Caco-2 (cell line): ENCODE measurements at places on chromosomes 12 and 14. TPM values are rescaled to one million over a fixed set of nuclear protein-coding genes. Genes with fewer than 3 reads are reported as not detected.

The DACT1 gene
- total RNA-seq: 0.23 and 0.74 TPM in 2 replicates

GRCh38 chr12:8590842-8591545 is 21.7 kb downstream of the AICDA start:
- DNase-seq: peak; percentile 45

The PLEKHD1 gene
- 0.42 and 0.50 TPM in 2 replicates for total RNA-seq

- no peak for DNase-seq
Measured at GRCh38 chr12:132336451-132337413, 7.3 kb upstream of the GALNT9 start.

The SPTLC2 gene
- 45.8 and 49.6 TPM in 2 replicates for total RNA-seq

DNA sequence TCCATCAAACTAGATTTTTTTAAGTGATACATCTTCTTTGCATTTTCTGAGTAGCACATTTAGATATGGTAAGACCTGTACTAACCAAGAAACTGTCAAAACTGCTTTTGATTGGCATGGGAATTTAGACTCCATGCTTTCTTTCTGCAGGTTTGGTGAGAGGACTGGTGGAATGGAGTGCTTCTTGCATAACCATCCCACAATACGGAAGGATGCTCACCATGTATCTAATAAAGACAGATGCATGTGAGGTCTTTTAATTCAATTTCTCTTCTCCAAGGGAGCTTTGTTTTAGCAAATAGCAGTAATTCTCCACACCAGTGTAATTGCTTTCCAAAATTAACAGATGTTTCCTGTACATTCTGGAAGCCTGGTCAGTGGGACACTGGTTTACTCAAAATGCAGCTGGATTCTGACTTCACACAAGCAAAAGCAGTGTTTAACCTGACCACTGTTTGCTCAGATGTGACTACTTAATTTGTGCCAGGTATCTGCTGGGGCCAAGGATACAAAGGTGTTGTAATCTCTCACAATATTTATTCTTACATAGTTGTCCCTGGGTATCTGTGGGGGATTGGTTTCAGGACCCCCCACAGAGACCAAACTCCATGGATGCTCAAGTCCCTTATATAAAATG is 26.1 kb downstream of the FGD6 start:
- DNase-seq: no peak

- no peak for DNase-seq
Measured at GRCh38 chr14:69096246-69096645, 56.7 kb downstream of the DCAF5 start.

DNA sequence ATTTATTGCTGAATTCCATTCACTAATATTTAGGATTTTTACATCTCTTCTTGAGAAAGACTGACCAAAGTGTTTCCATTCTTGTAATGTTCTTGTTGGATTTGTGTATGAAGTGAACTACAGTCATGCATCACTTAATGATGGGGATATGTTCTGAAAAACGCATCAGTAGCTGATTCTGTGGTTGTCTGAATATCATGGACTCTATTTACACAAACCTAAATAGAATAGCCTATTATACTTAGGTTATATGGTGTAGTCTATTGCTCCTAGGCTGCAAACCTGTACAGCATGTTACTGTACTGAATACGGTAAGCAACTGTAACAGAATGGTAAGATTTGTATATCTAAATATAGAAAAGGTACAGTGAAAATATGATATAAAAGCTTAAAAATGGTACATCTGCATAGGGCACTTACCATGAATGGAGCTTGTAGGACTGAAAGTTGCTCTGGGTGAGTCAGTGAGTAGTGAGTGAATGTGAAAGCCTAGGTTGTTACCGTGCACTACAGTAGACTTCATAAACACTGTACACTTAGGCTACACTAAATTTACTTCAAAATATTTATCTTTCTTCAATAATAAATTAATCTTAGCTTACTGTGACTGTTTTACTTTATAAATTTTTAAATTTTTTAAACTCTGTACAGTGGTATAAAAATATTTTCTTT is 27.6 kb upstream of the P2RX4 start:
- no peak for DNase-seq

GRCh38 chr12:45586486-45586885 is 143.0 kb upstream of the ARID2 start:
- DNase-seq: no peak

DNA sequence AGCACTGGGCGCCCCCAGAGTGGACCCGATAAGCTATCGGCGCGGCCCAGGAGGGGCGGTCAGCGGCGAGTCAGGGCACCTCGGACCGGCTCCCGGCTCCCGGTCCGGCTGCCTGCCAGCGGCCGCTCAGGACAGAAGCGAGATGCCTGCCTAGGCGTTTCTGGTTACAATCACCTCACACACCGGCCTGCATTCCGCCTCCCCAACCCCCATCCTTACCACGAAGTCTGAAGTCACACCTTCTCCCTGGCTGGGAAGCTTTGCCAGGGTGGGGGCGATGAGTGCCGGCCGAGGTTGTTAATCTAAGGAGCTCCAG is 42.6 kb upstream of the TBX5 start:
- DNase-seq: no peak

DNA sequence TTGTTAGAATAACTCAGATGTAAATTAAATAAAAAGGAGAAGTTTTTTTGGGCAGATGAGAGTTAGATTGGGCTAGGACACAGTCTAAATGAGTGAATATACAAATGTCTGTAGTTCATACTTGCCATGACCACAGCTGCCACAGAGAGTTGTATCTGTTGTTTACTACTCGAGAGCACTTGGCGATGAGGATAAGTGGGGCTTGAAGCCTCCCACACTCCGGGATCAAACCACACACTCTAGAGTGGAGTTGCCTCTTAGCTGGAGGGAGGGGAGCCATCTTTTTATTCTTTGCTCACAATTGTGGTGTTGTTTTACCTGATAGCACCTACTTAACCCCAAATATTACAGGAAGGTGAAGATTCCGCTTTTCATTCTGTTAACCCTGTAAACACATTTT is 27.5 kb downstream of the BEST3 start:
- no peak for DNase-seq

The SCN8A gene
- total RNA-seq: 14.7 and 16.5 TPM in 2 replicates

DNA sequence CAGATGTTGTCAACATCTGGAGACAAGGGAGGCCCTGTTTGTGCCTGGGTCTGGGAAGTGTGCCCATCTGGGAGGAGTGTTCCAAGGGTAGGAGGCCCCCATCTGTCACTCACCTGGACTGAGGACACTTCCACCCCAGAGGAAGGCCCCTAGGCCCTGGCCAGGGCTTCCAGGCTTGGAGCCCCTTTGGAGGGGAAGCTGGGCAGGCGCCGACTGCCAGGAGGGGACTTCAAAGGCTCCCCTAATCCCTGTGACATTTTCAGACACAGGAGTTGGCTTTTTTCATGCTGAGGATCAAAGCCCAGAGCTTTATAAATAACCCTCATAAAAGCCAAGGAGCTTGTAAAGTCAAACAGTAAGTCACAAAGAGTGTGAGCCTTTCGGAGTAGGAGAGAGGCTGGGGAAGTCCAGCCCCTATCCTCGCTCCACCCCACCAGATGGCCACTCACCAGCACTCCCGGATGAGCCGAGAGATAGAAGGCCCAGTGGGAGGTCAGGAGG is 17.6 kb upstream of the FAM222A start:
- DNase-seq: peak; percentile 89

The SLC25A47 gene
- not detected in 2 replicates for total RNA-seq

The MMP19 gene
- 1.9 and 2.2 TPM in 2 replicates for total RNA-seq

GRCh38 chr12:96669786-96670185 is 180.4 kb downstream of the CFAP54 start:
- no peak for DNase-seq

DNA sequence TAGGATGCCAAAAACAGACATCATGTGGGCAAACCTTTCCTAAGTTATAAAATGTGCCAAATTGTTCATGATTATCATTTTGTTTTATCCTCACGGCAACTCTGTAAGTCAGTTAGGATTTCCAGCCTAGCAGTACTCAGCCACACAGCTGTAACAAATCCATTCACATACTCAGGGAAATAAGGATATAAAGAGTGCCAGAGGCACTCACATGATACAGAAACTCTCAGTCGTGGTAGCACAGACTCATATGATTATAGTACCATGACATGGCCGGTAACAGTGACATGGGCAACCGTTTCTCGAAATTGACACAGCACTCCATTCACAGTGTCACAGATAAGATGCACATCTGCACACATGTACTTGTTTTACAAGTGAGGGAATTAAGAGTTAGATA is 344.2 kb downstream of the LRIG3 start:
- no peak for DNase-seq
